ENCODE measurements at places on chromosomes 6 and 20.

DNA sequence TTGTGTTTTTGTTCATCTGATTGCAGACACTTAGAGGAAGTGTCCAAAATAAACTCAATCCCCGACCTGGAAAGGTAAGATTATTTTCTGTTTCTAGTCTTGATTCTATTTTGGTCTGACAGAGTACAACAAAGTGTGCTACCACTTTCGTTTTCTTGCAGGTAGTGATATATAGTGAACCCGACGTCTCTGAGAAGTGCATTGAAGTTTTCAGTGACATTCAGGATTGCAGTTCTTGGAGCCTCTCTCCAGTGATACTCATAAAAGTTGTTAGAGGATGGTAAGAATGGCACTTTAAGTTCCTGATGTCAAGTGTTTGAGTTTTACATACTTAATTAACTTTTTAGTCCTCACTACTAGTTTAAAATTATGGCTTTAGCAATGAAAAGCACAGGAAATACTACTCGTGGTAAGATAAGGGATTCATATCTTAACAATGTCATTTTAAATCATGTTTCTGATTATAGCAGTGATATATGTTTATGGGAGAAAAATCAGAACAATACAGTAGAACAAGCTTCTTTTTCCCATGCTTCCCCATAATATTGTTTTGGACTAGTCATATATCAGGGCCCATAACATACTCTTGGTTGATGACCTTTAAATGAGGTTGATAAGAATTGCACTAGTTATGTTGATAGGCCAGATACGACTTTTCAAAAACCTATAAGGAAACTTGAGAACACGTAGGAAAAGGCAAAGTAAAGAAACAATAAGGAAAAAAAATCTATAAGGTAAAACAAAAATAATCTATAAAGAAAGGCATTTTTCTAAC, 104.0 kb downstream of the RTN4IP1 start:
- DNase-seq: no peak

DNA sequence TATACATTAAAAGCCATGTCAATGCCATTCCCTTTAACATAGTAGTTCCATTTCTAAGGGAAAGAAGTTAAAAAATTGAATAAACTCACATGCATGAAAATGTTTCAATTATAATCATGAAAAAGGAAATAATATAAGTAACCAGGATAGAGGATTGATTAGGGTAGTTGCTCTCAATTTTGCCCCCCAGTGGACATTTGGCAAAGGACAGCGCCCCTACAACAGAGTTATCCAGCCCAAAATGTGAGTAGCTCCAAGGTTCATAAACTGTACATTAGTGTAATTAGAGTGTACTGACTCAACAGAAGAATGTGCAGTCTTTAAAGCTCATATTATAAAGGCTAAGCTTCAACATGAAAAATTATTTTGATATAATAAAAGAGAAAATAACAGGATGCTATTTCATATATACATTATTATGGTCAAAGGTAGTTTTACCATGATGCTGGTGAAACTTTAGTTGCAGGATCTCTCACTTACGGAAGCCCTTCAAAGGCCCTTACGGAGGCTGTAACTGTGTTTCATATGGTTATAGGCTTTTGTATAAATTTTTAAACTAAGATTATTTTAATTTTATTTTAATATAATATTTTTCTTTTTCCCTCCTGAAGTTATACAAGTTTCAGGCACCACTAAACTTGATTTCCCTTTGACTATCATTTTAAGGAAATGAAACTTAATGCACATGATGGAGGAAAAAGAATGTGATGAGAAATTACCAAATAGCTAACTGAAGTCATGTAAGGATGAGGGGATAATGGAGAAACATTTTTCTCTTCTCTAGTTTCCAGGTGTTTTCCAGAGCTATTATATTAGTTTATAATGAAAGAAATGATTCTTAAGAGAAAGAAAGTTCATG, 403.6 kb downstream of the PLCB1 start:
- DNase-seq: peak; percentile 4

- no peak for DNase-seq
These were observed 26.0 kb upstream of the PPP1R16B start for GRCh38 chr20:38779247-38780097.

- no peak for DNase-seq
These were observed 53.2 kb downstream of the CEBPB start for GRCh38 chr20:50243610-50244351.

GRCh38 chr6:2741756-2742155, 9.0 kb downstream of the MYLK4 start:
- no peak for DNase-seq

DNA sequence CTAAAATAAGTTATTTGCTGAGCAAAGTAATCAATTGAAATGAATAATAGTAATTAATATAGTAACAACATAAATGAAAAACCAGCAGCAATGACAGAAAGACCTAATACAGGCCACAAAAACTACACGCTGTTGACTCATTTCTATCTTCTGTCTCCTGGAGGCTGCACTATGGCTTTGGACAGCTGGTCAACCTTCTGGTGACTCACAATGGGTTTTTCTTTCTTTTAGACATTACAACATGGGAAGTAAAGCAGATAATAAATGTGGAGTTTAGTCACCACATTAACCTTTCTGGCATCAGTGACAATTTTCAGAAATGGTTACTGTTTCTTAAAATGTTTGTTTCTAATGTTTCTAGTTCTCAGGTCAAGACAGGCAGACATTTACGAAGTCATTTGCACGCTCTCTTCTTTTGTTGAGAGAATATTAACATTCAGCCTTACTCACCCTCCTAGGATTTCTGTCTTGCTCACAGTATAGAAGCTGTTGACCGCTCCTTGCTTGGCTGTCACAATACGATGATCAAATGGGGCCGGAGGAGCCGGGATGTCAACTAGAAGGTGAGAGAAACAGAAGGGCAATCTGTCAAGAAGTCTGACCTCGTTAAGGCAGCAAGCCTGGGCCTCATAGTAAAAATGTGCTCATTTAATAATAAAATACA, 62.2 kb downstream of the MYLK4 start:
- DNase-seq: peak; percentile 67

GRCh38 chr20:41141153-41141815, 3.9 kb downstream of the PLCG1 start:
- DNase-seq: peak; percentile 20

GRCh38 chr20:60255415-60255814, 297.2 kb downstream of the CDH26 start:
- DNase-seq: no peak

- peak; percentile 24 for DNase-seq
These were observed 258 bp downstream of the PHF10 start for GRCh38 chr6:169723991-169724493.

- no peak for DNase-seq
These were observed 66.9 kb upstream of the MPC1 start for GRCh38 chr6:166449641-166450040.

DNA sequence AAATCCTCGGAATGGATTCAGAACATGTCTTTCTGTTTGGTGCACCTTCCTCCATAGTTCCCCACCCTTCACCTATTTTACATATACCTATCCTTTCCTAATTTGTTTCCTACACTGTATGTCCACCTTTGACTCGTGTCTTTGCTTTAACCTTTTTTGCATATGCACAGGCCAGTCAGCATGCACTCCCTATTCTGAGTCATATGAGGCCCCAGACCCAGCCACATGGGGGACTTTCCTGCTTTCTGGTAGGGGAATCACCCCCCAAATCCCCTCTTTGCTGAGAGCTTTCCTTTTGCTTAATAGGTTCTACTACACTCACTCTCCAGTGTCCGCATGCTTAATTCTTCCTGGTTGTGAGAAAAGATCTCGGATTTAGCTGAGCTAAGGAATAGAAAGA, 393.8 kb upstream of the IMPG1 start:
- no peak for DNase-seq

All from AG10803 (cell line).